Esophagus squamous epithelium (tissue), 5 donors: ENCODE measurements at places on chromosomes 16 and 17. TPM values are rescaled to one million over a fixed set of nuclear protein-coding genes. Genes with fewer than 3 reads are reported as not detected.

Gene PSMC5
- total RNA-seq = 87.9 TPM

Gene TSPOAP1
- 16.0 TPM for total RNA-seq

Gene BRD7
- total RNA-seq = 51.9 TPM

- no peaks in the 10 kb centered on the region for H3K27me3 ChIP-seq
- peaks cover 74% of the 10 kb centered on the region for H3K4me1 ChIP-seq
- DNase-seq = no peak
- peaks cover 6% of the 10 kb centered on the region for H3K36me3 ChIP-seq
Measured at GRCh38 chr17:28726226-28726626, at the start of gene TLCD1. Gene TLCD1 (minus strand): TSS chr17:28726233. CDS start chr17:28726097, 136 bp downstream.

DNA sequence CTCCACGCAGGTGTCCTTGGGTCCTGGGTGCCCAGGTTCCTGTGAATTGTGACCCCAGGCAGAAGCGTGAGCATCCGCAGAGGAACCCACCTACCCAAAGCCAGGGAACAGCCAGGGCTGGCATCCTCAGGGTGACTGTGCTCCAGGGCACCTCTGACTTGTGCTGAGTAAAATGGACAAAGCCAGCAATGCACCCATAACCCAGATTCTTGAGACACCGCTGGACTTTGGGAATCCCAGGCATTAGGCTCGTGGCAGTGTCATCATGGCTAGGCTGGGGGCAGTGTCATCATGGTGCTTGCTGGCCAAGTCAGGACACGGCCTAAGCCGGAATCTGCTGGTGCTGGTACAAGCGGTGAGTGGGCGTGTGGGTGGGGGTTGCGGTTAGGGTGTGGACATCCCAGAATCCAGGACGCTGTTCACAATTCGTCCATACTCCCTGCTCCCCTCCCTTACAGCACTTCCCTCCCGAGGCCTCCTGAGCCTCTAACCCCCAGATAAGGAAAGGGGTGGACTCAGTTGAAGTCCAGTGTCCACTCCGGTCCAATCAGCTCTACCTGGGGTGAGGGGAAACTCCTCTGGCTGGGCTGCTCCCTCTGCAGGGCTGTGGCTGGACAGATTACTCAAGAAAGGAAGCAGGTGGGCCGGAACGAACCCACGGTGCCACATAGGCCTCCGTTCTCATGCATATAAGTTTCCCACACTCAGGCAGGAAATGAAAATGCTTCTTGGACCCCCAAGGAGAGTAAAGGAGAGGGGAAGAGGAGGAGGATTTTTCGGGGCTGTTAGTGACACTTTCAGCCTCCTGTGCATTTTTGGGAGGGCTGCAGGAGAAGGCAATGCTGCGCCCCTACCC lies 138.9 kb downstream of the SEC14L1 start:
- H3K4me3 ChIP-seq = peak overlapping the region; percentile 70
- H3K36me3 ChIP-seq = no peaks in the 10 kb centered on the region
- peaks cover 25% of the 10 kb centered on the region for H3K4me1 ChIP-seq
- no peak for DNase-seq
- no peaks in the 10 kb centered on the region for H3K27me3 ChIP-seq
- H3K27ac ChIP-seq = peak overlapping the region; percentile 87

GRCh38 chr17:81420769-81421462 lies 25.7 kb downstream of the BAHCC1 start:
- H3K4me1 ChIP-seq = peaks cover 68% of the 10 kb centered on the region
- no peaks in the 10 kb centered on the region for H3K36me3 ChIP-seq
- H3K4me3 ChIP-seq = no peak overlapping the region
- peak overlapping the region; percentile 90 for H3K27ac ChIP-seq

DNA sequence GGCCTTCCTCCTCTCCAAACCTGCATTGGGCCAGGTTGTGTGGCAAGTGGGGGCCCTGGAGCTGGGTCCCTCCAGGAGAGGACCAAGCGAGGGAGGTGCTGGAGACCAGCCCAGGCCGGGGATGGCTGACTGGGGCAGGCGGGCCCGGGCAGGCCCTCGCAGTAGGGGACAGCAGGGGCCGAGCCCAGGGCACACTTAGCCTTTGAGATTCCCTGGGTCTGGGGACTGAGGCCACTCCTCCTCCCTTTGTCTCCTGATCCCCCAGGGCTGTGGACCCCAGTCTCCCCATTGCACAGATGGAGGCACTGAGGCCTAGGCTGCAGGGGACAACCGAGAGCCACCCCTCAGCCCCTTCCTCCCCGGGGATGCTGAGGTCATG lies 5.2 kb downstream of the FOXJ1 start:
- DNase-seq = no peak
- peaks cover 77% of the 10 kb centered on the region for H3K4me1 ChIP-seq
- H3K36me3 ChIP-seq = no peaks in the 10 kb centered on the region
- no peak overlapping the region for H3K27ac ChIP-seq
